ENCODE measurements at places on chromosomes 5 and 9. TPM values are rescaled to one million over a fixed set of nuclear protein-coding genes. Genes with fewer than 3 reads are reported as not detected.

- no peaks in the 10 kb centered on the region for H3K4me1 ChIP-seq
- H3K27me3 ChIP-seq = no peaks in the 10 kb centered on the region
- no peaks in the 10 kb centered on the region for H3K36me3 ChIP-seq
- no peak for DNase-seq
- no peak overlapping the region for H3K4me3 ChIP-seq
- no peak overlapping the region for H3K27ac ChIP-seq
Observed at GRCh38 chr9:105877721-105878120, 183.4 kb downstream of the TMEM38B start.

GRCh38 chr5:16857635-16858034 lies 78.5 kb downstream of the MYO10 start:
- no peaks in the 10 kb centered on the region for H3K27me3 ChIP-seq
- no peaks in the 10 kb centered on the region for H3K4me1 ChIP-seq

GRCh38 chr5:161676103-161676502 lies 9.4 kb upstream of the GABRA6 start:
- no peaks in the 10 kb centered on the region for H3K36me3 ChIP-seq
- H3K4me3 ChIP-seq = no peak overlapping the region
- no peak for DNase-seq
- no peak overlapping the region for H3K27ac ChIP-seq

GSN gene
- total RNA-seq = 3,187 TPM

OBP2B gene
- not detected for total RNA-seq
